ENCODE measurements at places on chromosomes 1 and 21.

- DNase-seq = no peak
These were observed 3.4 kb upstream of the LEFTY2 start for GRCh38 chr1:225944387-225944786.

DNA sequence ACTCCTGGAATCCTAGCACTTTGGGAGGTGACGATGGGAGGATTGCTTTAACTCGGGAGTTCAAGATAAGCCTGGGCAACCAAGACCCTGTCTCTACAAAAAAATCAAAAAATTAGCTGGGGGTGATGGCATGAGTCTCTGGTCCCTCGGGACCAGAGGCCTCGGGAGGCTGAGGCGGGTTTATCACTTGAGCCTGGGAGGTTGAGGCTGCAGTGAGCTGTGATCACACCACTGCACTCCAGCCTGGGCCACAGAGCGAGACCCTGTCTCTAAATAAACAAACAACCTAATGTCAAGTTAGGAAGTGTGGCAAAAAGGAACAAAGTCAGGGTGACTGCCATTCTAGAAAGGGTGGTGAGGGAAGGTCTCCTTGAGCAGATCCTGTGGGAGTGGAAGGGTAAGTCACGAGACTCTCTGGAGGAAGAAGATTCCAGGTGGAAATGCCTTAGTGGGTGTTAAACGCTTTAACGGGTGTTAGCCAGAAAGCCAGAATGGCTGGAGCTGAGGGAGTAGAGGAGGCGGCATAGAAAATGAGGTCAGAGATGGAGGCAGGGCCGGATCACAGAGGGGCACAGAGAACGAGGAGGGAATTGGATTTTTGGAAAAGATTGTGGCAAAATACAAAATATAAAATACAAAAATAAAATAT lies 62.2 kb upstream of the ATP5PO start:
- DNase-seq = no peak

GRCh38 chr1:115654663-115655305 lies 13.0 kb downstream of the VANGL1 start:
- peak; percentile 48 for DNase-seq

DNA sequence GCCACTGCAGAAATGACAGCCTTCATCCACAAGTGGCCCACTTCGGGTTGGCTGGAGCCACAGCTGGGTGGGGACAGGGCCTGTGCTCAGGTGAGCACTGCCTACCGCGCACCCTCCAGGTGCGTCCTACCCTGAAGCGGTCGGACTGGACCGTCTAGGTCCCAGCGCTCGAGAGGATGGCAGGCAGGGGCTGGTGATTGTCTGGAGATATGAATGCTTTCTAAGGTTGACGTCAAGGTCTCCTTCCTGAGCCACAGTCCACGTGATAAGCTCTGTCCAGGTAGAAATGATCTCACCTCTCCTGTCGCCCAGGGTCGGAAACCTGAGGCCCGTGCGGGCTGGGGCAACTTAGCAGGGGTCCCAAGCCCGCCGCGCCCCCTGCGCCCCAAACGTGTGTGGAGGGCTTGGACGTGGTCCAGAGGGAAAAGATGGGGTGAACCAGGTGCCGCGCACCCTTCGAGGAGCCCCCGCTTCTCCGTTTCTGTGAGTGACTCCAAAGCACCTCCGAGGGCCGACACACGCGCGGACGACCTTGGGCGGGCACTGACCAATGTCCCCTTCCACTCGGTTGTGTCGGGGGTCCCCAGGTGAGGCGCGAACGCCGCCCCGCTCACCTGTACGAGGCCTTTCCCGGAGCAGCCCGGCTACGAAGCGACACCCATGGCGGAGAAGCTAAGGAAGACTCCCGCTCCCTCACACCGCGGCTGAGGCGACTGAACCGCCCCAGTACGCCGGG lies 853 bp upstream of the DOP1B start:
- DNase-seq = no peak

GRCh38 chr21:19864476-19864875 lies 1133.7 kb upstream of the NCAM2 start:
- DNase-seq = no peak

- no peak for DNase-seq
These were observed 9.9 kb upstream of the DISC1 start for GRCh38 chr1:231616667-231617066.

GRCh38 chr1:155278689-155279160 lies 1.5 kb downstream of the HCN3 start:
- DNase-seq = no peak

DNA sequence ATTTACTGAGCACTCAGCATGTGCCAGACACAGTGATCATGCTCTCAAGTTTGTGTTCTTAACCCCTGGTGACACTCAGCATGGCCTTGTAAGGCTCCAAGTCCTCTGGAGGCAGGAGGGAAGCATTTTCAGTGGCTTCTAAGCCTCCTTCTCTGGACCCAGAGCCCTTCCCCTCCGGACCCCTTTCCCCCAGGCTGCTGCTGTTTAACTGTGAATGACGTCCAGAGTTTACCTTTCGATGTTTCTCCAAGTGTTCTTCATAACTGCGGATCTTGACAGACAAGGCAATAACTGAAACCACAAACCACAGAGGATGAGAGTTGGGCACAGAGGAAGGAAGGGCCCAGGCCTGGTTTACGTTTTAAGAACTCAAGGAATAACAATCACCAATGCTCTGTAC lies 6.5 kb downstream of the MRPS15 start:
- no peak for DNase-seq

DNA sequence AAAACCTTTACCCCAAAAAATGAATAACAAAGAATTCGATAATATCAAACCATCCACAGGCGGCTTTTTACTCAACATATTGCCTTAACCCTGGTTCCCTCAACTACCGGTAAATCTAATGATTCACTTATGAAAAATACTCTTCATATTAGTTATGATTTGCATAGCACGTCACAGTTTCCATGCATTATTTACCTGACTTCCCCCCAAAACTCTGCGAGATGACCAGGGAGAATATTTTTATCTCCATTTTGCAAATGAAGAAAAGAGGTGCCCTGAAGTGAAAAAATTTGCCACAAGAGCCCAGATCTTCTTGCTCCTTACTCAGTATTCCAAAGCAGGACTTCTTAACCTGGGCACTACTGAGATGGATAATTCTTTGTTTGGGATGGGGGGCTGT lies 2.9 kb downstream of the JAK1 start:
- no peak for DNase-seq

DNA sequence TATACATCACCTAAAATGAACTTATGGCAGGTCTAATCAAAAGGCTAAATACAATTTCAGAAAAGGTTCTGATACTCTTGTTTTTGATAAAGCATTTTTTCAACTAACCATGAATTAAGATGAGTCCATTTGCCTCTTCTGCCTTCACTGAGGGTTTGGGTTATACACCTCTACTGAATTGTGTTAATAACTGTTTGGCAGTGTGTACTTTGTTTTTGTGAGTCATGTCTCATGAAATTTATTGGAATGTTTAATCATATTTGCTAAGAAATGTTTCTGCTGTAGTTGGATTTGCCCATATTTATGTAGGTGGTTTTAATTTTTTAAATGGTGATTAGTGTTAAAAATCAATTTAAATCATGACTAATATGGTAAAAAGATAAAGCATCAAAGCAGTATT lies 190.5 kb downstream of the HS2ST1 start:
- no peak for DNase-seq

DNA sequence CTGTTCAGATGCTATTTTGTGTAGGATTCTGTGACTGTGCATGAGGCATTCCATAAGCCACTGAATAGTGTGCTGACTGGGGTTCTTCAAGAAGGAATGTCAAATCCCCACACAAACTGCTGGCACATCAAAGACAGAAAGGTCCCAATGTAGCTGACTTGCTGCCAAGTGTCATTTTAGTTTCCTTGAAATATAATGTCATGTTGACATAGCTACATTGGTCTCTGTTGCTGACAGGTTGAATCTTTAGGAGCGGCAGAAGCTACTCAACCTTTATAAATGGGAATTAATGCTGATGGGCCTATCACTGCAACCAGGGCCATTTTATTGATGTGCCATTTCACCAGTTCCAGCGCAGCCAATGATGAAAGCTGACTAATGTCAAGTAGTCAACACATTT lies 1110.7 kb upstream of the B3GALT2 start:
- DNase-seq = no peak

GRCh38 chr21:42830456-42831455 lies 48.6 kb downstream of the WDR4 start:
- no peak for DNase-seq

- DNase-seq = no peak
These were observed 161.4 kb upstream of the CAMK1G start for GRCh38 chr1:209421978-209422680.

DNA sequence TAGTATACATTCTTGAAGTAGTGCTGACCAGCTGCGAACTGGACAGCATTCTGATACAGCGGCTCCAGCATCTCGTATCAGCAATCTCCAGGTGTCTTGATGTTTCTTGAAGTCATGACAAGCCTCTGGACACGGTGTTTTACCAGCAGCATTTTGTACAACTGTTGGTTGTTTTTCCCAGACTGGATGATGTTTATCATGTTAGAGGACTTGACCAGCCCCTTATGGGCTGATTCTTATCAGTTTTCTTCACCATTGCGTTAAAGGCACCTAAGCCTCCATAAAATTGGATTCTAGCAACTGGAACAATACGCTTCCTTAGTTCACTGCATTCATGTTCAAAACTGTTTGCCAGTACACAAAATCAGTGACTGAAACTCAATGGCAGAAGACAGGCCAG lies 29.1 kb downstream of the CACHD1 start:
- no peak for DNase-seq

DNA sequence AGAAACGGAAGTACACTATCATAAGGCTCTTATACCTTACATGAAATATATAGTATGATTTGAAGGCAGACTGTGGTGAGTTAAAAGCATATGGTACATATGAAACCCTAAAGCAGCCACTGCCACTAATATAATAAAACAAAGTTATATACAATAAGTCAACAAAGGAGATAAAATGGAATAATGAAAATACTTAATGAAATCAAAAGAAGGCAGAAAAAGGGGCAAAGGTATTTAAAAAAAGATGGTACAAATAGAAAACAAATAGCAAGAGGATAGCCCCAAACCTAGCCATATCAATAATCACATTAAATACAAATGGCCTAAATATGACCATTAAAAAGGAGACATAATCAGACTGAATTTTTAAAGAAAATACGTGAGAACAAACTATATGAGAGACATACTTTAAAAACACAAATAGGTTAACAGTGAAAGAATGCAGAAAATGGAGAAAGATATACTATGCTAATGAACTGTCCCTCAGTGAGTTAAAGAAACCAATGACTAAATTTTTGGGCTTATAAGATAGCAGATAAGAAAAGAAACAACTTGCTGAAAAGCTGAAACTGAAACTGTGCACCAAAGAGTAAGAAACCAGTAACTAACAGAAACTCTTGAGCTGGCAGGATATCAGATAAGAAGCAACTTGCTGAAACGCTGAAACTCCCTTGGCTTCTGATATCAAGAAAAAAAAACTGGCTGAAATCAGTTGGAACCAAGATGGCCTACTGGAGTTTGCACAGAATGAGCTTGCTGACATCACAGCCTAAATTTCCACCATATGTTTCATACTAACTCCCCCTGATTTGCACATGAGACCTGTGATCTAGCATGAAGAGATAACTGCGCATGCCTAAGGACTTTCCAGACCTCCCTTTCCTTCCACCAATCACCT lies 44.3 kb upstream of the IL10 start:
- no peak for DNase-seq

GRCh38 chr1:201933840-201934430 lies 12.4 kb downstream of the LMOD1 start:
- no peak for DNase-seq

DNA sequence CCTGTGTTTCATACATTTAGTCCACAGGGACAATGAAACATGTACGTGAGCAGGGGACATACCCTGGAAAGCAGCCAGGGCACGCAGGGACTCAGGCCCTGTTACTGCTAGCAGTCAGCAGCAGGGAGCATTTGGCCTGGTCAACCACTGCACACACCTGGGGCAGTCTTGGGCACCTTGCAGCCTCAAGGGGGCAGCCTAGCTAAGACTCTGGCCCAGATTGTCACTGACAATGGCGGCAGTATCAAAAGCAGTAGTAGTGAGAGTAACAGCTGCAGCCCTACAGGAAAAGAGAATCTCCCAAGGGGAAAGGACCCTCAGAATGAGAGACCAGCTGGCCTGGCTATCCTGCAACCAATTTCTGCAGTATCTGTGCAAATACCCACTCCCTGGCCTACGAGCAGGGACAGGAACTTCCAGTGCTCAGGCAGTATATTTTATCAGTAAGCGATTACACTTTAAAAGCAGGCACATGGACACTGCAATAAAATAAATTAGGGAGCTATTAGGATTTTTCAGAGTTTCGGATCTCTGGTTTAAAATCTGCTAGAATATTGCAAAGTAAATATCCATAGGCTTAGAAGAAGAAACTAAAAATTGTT lies 475.6 kb downstream of the LTN1 start:
- DNase-seq = no peak

GRCh38 chr1:218351391-218352074 lies 6.4 kb downstream of the TGFB2 start:
- no peak for DNase-seq

- DNase-seq = no peak
These were observed 54.8 kb downstream of the SAMSN1 start for GRCh38 chr21:14491269-14491681.

- no peak for DNase-seq
These were observed 35.8 kb downstream of the PAX7 start for GRCh38 chr1:18666317-18666920.

DNA sequence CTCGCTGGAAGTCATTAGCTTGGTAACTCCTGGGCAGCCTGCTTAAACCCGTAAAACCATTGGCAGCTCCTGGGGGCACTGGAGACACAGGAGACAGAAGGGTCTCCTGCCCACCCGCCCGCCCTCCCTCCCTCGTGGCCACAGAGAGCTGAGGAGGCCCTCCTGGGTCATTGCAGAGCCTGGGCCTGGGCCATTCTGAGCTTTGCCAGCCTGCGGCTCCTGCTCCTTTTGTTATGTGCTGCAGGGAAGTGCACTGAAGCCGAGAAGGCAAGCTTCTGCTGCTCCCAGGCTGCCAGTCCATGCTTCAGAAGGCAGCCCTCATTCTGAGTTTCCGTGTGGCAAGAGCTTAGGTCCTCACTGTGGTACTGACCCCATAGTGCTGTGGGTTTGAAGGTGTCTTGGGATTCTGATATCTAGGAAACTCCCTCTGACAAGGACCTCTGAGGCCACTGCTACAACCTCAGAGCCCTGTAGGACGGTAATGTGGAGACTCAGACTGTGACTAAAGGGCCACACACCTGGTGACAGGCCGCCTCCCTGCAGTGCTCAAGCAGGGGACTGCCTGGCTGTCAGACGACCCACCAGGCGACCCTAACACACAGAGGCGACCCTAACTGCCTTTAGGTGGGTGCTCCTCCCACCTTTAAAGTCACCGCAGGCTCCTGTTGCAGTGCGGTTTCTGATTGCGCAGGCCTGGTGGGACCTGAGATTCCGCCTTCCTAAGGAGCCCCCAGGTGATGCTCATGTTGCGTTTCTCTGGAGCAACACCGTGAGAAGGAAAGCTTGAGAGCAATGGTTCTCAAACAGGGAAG lies 118.7 kb downstream of the IER5 start:
- DNase-seq = no peak

GRCh38 chr21:39694750-39695149 lies 50.2 kb upstream of the IGSF5 start:
- no peak for DNase-seq

- DNase-seq = no peak
These were observed 5.7 kb upstream of the PLPP3 start for GRCh38 chr1:56584910-56585528.

- DNase-seq = no peak
These were observed 57.5 kb upstream of the EPS8L3 start for GRCh38 chr1:109821221-109821669.

- DNase-seq = no peak
These were observed 53.1 kb downstream of the RWDD3 start for GRCh38 chr1:95287081-95287480.
